ENCODE measurements at places on chromosomes 16 and 17.

DNA sequence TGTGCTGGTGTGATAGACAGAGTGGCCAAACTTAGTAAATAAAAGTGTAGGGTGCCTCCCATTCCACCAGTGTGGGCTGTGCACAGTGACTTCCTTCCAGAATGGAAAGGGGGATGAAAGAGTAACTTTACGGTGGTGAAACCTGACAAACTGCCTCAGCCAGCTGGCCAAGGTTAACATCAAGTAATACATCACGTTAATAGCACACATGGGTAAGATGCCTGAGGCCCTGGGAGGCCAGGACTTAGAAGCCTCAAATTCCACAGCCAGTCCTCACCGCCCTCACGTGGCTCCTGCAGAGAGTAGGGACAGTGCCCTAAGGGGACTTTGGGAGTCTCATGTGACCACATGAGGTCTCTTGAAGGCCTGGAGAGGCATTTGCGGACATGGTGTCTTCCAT is 14.1 kb downstream of the RMI2 start:
- peak; percentile 91 for DNase-seq

DNA sequence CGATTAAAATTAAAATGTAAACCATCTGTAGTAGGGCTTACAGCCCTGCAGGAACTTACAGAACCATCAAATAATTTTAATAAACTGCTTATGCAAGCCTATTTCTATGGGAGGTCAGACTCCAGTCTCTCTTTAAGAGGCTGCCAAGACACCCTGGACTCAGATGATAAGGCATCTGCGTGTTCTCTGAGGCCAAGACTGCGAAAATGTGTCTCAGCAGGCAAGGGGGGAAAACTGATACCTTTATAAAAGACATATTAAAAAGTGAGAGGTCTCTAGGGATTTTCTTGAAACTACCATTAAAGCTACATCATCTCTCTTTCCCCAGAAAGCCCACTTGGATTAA is 32.2 kb downstream of the MPHOSPH6 start:
- DNase-seq = no peak

- no peak for DNase-seq
Measured at GRCh38 chr17:73595068-73595467, 49.2 kb downstream of the SDK2 start.

DNA sequence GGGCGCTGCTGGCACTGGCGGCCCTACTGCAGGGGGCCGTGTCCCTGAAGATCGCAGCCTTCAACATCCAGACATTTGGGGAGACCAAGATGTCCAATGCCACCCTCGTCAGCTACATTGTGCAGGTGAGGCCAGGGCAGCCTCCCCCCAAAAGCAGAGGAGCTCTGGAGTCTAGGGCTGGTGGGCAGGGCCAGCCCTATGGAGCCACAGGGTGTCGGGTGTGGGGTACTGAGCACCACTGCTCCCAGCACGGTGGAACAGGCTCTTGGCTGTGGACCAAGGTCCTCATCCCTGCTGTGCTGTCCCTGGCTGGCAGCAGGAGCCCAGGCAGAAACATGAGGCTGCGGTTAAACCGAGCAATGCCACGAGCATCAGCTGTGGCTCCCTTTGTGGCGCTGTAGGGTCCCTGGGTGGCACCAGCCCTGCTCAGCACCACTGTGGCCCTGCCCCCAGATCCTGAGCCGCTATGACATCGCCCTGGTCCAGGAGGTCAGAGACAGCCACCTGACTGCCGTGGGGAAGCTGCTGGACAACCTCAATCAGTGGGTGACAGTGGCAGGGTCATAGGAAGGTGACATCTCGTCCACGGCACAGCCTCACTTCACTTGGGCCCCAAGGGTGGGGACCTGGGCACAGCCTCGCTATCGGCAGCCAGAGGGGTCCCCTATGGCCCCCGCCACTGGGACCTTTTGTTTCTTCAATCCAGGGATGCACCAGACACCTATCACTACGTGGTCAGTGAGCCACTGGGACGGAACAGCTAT is 1.1 kb downstream of the DNASE1 start:
- no peak for DNase-seq

- peak; percentile 94 for DNase-seq
Measured at GRCh38 chr17:43723697-43724359, 34.8 kb downstream of the SOST start.

GRCh38 chr16:86157616-86158247 is 258.8 kb downstream of the IRF8 start:
- no peak for DNase-seq

GRCh38 chr17:48549914-48550501 is 5.1 kb upstream of the HOXB2 start:
- DNase-seq = no peak

DNA sequence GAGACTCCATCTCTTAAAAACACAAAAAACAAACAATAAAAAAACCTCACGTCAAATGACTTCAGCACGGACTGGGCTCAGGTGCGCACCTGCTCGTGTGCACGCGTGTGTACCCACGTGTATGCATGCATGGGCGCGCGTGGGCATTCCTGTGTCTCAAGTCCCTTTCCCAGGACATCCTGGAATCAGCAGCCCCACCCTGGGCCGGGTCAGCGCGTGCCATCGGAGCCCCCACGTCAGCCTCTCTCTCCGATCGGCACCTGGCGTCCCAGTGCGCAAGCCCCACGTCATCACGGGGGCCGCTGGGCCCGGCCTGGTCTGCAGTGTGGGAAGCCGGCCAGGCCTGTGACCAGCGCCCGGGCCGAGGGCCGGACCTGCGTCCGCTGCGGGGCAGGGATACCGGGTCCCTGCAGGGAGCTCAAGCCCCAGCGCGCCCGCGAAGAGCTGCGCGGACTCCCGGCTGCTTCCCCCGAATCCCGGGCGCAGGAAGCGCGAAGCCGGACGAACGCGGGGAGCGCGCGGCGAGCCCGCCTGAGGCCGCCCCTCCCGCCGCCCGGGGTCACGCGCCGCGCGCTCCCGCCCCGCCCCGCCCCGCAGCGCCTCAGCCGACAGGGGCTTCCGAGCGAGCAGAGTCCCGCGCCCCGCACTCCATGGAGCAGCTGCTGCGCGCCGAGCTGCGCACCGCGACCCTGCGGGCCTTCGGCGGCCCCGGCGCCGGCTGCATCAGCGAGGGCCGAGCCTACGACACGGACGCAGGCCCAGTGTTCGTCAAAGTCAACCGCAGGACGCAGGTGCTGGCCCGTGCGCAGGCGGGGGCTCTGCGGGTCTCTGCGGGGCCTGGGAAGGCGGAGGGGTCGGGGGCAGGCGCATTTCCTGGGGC is at the start of gene FN3K:
Gene FN3K (plus strand): TSS at position 629 of the 880 bp plus-strand sequence. CDS start 22 bp downstream, at position 651.
- DNase-seq = peak; percentile 35

- no peak for DNase-seq
Measured at GRCh38 chr16:65229191-65229662, 107.4 kb upstream of the CDH11 start.

DNA sequence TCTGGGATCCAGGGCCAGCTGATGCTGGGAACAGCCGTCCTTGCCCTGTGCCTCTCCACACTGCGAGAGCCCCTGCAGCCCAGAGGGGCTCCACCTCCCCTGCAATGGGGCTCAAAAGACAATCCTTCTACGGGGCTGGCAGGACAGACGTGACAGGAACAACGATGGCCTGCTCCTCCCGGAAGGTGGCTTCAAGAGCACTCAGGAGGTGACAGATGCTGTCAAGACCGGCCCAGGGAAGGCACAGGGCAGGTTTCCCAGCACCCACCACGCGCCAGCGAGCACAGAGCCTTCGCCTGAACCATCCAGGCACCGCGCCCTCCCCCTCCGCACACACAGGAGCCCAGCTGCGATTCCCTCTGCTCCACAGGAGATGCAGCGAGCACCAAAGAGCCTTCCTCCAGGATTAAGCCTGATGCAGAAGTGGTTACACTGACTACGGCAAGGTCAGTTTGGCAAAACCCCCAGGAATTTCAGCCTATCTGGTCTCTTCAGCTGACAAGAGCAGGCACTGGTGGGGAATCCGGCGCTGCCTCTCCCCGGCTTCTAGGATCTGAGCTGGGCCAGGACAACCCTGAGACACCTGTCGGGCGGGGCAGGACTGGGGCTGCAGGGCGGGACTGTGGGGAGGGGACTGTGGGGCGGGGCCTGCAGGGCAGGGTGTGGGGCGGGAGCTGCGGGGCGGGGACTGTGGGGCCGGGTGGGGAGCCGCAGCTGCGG is 103.4 kb downstream of the ZNF778 start:
- DNase-seq = peak; percentile 78

DNA sequence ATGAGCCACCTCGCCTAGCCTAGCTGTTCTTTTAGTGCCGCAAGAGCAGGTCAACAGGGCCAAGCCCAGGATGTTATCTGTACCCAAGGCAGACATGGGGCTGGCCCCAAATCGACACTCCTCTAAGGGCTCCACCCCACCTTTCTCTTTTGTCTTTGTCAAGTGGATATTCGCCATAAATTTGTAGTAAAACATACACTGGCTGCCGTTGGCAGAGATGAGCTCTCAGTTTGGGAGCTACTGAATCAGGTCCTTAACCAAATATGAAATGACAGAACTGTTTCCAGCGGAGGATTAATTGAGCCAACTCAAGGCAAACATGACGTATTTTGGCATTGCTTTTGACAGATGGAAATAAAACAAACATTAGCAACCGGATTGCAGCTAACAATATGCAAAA is 556.9 kb upstream of the CDH5 start:
- DNase-seq = no peak

- DNase-seq = no peak
Measured at GRCh38 chr17:79466562-79467350, 144.1 kb downstream of the RBFOX3 start.

DNA sequence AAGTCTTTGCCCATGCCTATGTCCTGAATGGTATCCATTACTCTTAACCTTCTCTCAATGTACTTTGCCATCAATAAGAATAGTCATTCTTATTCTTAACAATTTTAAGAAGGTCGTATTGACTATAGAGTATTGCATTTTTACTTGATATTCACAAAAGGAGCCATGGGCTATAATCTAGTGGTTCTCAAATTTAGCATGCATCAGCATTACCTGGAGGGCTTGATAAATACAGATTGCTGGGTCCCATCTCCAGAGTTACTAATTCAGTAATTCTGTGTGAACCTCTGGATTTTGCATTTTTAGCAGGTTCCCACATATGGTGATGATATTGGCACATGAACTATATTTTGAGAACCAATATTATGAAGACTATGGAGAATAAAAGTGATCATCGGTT is 89.6 kb downstream of the ABCA8 start:
- no peak for DNase-seq

GRCh38 chr16:2763173-2763572 is 10.7 kb downstream of the SRRM2 start:
- no peak for DNase-seq

- DNase-seq = no peak
Measured at GRCh38 chr17:73261952-73262675, 434 bp upstream of the CPSF4L start.

DNA sequence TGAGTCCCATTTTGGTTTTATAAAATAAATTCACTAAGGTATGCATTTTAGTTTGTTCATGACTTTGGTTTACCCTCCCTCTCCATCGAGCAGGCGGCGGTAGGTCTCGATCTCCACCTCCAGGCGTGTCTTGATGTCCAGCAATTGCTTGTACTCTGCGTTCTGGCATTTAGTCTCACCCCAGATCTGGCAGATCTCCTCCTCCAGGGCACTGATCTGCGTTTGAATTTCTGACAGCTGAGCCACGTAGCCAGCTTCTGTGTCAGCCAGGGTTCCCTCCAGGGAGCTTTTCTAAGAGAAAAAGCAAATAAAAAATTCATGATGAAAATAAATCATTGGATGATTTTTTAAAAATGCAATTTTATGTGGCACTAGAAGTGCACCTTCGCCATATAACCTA is 4.2 kb downstream of the KRT24 start:
- DNase-seq = no peak

- no peak for DNase-seq
Measured at GRCh38 chr16:28875134-28876018, 2.9 kb upstream of the ATP2A1 start.

GRCh38 chr16:34803683-34804416 is 1344.4 kb downstream of the TP53TG3F start:
- no peak for DNase-seq

GRCh38 chr16:9123871-9124270 is 32.4 kb downstream of the HAPSTR1 start:
- DNase-seq = peak; percentile 88

DNA sequence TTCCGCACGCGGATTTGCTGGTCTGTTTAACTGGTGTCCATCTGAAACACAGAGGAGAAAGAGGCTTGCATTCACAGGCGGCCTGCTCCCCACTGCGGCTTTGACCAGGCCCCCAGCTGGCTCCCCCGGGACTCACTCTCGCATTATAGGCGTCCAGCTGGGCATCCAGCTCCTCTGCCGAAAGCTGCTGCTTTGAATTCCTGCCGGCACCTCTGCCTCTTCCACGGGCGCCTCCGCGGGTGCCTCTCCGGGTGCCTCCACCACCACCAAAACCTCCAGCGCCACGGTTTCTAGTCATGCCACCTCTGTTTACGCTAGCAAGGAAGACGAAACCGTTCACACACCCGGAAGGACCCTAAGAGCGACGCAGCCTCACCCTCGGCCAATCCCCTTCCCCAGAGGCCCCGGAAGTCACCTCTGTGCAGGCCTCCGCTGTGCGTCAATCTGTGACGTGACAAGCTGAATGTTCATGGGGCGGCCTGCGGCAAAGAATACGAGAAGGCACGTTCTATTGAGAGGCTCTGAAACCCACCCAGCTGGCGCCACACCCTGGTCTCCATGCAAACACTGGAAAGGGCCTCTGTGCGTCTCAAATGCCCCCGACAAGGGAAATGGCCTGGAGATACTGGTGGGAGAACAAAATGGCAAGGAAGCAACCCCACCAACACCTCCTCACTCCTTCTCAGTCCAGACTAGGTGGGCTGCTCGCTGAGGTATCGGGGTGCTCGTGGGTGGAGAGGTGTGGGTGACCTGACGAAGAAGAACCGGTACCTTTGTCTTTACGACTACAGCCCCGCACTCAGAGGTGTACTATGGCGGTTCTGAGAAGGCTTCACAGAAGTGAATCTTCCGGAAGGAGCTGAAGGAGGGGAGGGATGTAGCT is 3.0 kb downstream of the ALYREF start:
- no peak for DNase-seq

- no peak for DNase-seq
Measured at GRCh38 chr17:83189044-83190003, 109.9 kb downstream of the METRNL start.

- DNase-seq = no peak
Measured at GRCh38 chr16:80707686-80708085, 96.7 kb downstream of the CDYL2 start.

- DNase-seq = peak; percentile 8
Measured at GRCh38 chr17:68710035-68710780, 109.0 kb upstream of the FAM20A start.

- no peak for DNase-seq
Measured at GRCh38 chr17:82235775-82236141, 6.9 kb downstream of the SLC16A3 start.

GRCh38 chr17:12537436-12537835 is 128.3 kb upstream of the MYOCD start:
- DNase-seq = no peak

DNA sequence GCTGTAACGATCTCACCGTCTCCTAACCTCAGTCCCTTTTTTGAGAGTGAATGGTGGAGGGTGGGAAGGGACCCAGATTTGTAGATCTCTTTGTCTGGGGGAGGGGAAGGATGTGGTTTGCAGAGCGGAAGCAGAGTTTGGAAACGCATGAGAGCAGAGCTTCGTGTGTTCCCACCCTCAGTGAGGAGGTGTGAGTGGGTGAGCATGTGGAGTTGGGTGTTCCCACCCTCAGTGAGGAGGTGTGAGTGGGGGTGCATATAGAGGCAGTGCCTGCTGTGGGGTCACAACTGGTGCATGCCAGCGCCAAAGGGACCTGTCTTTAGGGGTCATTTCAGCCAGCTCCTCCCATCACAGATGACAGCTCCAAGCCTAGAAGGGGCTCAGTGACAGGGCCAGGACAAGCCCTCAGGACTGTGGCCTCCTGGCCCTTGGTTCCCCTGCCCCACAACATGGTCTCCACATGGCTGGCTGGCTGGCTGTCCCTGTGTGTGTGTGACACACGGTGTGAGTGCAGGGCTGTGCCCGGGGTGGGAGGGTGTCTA is 1.8 kb upstream of the CISD3 start:
- no peak for DNase-seq

Measured in A172 (cell line).